ENCODE measurements at places on chromosomes 1 and 21.

GRCh38 chr1:72412286-72412685 lies 129.9 kb upstream of the NEGR1 start:
- DNase-seq = no peak

GRCh38 chr1:8055973-8056372 lies 29.9 kb upstream of the ERRFI1 start:
- no peak for DNase-seq

- DNase-seq = peak; percentile 31
Measured at GRCh38 chr1:174999936-175000696, at the start of gene CACYBP. TSS of gene CACYBP (plus strand) at chr1:174999947. CDS start at chr1:175000181, 234 bp downstream.

DNA sequence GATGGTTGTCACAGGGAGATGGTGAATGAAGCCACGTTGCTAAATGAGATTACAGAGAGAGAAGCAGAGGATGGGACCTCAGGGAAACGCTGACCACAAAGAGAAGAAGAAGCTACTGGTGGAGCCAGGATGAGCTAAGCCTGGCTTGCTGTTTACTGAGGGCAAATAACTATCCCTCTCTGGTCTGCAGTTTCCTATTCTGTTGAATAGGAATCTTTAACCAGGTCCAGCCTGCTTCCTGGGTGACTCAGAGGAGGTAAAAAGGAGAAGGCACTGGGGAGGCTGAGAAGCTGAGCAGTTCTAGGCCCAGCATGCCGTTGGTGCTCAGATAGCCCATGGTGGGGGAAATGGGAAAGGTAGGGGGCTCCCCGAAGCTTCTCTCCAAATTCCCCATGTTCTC lies 29.6 kb downstream of the DMBX1 start:
- no peak for DNase-seq

DNA sequence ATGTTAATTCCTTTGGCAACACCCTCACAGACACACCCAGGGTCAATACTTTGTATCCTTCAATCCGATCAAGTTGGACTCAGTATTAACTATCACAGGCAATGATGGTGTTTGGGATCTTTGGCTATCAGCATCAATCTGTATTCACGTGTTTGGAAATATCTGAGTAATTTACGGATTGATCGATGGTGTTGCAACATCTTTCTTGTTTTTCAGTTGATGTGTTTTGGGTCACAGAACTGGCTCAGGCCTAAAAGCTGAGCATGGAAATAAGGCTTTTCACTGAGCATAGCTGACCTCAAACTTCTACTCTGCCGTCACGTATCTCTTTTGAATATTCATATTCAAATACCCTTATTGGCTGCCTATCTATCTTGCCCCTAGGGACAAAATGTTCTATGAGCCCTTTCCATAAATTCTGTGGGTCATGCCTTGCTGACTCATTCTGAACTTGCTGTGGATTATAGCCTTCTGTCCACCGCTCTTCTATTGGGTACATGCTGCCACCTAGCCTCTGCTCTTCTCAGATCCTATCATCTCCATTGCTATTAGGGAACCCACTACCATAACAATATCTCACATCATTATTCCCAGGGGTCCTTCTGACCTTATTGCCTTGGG lies 156.0 kb downstream of the PDE4B start:
- DNase-seq = no peak

- DNase-seq = no peak
Measured at GRCh38 chr1:37052120-37052519, 17.8 kb upstream of the GRIK3 start.

GRCh38 chr1:51101976-51102375 lies at the start of gene C1orf185:
TSS of gene C1orf185 (plus strand) at chr1:51102228. CDS start at chr1:51102234, 6 bp downstream.
- DNase-seq = no peak

All from left kidney (tissue), 8 donors.